ENCODE measurements at places on chromosomes 7 and 10. TPM values are rescaled to one million over a fixed set of nuclear protein-coding genes. Genes with fewer than 3 reads are reported as not detected.

The CACNB2 gene
- polyA plus RNA-seq: 14.3 TPM

The SPDYE5 gene
- polyA plus RNA-seq: 0.26 TPM

The TMEM72 gene
- 1.4 TPM for polyA plus RNA-seq

The NKX1-2 gene
- polyA plus RNA-seq: 0.16 TPM

The BMPER gene
- polyA plus RNA-seq: 2.1 TPM

The UPK3B gene
- 0.88 TPM for polyA plus RNA-seq

The C10orf67 gene
- 0.48 TPM for polyA plus RNA-seq

Measured in neural cell (in vitro differentiated cells).